ENCODE measurements at places on chromosomes 13 and 19. TPM values are rescaled to one million over a fixed set of nuclear protein-coding genes. Genes with fewer than 3 reads are reported as not detected.

DNA sequence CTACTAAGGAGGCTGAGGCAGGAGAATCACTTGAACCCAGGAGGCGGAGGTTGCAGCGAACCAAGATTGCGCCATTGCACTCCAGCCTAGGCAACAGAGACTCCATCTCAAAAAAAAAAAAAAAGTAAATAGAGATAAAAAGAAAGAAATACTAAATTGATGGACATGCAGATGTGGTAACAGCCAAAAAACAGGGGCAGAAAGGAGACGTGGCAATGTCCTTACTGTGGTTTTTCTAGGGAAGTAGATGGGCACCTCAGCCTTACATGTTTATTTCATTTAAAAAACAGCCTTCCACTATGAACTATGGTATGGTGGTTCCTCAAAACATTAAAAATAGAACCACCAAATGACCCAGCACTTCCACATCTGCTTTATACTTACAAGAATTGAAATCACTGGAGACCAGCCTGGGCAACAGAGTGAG is 6.5 kb upstream of the EIF3G start:
- DNase-seq: no peak

GRCh38 chr13:104764600-104764999 is 1698.4 kb upstream of the SLC10A2 start:
- no peak for DNase-seq

DNA sequence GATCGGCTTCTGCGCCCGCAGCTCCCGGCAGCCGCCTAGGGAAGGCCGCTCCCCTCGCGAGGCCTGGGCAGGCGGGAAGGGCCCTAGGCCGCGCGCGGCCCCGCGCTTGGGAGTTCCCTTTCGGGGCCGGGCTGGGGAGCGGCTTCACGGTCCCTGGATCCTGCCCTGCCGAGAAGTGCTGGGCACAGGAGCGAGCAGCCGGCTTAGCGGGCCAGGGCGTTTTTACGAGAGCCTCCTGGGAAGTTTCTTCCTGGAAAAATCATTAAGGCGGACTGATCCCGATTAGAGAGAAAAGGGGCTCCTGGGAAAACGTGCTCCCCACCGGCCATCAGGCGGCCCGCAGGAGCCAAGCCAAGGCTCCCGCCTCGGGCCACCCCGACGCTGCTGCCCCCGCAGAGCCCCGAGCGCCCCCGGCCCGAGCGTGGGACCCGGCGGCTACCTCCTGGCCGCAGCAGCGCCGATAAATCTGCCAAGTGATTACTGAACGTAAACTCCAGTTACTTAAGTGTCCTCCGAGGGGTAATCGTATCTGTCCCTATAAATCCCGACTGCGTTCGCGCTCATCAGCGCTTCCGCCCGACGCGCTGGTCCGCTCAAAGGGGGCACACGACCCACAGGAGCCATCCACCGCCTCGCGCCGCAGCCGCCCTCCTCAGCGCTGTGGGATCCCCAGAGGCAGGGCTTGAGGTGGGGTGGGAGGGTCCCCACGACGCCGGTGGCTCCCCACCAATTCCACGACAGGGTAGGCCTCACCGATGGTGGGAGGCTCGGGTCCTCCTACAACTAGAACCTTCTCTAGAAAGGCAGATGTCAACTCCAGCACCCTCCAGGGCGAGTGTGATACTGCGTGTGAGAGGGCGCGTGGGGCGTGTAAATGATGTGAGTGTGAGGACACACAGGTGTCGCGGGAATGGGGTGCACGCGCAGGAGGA is 2.8 kb downstream of the ZIC5 start:
- DNase-seq: no peak

Gene APOC4
- total RNA-seq: not detected

- DNase-seq: peak; percentile 65
Measured at GRCh38 chr19:40752257-40752781, 1.3 kb downstream of the SNRPA start.

DNA sequence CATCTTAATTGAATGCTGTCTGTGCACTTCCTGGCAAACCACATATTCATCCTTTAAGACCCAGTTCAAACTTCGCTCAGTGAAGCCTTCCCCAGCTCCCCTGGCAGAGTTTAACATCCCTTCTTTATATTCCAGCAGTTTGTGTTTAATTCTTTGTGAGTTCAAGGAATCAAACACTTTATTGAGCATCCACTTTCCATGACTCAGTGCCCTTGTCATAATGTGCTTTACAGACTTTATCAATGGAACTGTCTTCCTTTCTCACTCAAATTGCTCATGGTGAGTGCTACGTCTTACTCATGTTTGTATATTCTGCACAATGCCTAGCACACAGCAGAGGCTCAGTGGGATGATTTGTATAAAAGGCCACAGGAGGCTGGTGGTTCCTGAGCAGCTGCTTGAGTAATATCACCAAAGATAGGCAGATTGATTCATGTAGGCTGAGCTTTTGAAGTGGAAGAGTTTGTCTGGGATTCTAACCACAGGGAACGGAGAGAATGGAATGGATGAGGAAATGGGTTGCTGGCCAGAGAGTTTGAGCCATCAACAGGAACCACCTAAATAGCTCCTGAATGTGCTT is 44.2 kb downstream of the SERTM1 start:
- DNase-seq: no peak

GRCh38 chr19:32581705-32582179 is 752 bp downstream of the PDCD5 start:
- no peak for DNase-seq

DNA sequence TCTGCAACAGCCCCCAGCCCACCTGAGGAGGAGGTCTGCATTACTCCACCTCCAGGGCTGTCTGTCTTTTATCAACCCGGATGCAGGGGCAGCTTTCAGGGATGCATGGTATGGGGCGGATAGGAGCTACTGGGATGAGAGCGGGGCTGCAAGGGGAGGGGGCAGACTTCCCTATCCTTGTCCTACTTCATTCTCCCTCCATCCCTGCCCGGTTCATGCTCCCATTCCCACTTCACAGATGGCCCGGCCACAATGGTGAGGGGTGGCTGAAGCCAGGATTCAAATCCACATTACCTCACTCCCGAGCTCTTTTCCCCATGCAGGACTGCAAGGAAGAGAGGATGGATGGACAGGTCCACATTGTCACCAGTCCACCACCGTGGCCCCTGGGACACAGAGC is 40.5 kb upstream of the VSTM2B start:
- no peak for DNase-seq

Gene DCT
- 0.24 TPM for total RNA-seq

DNA sequence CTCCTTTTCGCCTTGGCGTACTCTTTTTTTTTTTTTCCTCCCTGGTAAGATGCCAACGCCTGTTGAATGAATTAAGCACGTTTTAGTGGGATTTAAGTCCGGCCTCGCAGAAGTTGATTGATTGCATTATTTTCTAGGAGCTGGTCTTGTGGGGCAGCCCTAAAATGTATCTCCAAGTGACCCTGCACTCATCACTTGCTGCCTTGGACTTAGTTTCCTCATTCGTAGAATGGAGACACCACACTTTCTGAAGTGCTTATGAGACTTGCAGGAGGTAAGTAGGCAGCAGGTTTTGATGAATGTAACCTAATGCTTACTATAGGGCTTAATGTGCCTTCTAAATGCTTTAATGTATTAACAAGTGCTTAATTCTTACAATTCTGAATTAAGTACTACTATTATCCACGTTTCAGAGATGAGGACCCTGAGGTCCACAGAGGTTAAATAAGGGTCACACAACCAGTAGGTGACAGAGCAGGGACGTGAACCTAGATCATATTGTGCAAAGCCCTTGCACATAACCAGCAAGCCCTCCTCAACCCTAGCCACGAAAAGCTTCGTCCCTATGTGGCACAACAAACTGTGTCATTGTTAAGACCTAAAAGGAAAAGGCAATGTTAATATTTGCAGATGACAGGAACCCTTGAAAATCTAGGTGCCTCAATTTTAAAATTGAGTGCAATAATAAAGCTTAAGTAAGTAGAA is 514 bp upstream of the ARGLU1 start:
- no peak for DNase-seq

DNA sequence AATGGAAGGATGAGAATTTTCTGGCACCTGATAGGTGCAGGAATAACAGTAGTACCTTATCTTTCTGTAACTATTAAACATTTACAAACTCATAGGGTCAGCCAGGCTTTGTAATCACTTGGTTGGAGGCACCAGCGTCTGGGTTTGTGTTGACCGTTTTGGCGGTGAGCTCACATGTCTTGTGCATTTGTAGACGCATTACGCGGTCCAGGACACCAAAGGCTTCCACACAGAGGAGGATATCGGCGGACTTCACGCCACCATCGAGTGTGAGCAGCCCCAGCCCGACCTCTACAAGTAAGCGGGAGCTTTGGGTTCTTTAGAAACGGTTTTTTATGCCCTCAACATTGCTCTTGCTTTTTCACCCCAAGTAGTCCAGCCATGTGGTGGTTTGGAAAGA is 129.3 kb downstream of the ATP11A start:
- DNase-seq: no peak

Gene CRB3
- 2.4 TPM for total RNA-seq

DNA sequence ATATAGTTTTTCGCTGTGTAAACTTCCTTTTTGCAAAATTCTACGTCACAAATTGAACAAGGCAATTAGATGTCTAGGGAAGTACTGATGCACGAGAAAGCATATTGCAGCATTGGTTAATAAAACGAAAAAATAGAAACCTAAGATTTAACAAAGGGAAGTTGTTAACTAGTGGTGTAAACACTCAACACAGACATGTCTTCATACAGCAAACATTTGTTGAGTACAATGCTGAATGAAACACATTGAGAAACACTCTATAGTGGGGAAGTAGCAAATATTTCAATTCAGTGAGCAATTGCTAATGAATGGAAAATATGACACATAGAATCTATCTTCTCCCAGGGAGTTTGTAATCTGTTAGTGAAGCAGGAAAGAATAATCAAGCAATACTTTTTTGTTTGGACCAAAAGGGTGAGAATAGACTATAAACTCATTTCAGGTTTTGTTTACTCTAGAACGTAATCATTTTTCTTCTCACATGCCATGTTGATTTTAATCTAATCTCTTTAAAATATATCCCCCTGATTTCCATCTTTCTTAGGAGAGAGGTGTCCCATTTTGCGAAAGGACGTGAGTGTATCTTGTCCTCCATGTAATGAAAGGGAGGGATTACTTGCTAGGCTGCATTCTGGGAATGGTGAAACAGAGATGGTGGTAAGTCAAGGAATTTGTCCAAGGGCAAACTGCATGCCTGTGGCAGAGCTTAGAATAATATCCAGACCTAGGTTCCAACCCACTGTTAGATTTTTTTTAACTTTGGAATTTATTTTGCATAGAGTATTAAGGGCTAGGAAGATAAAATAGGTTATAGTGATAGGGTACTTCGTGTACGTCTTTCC is 1.7 kb upstream of the ANKRD10 start:
- DNase-seq: no peak

GRCh38 chr19:15265214-15265849 is 33.1 kb upstream of the EPHX3 start:
- DNase-seq: no peak

DNA sequence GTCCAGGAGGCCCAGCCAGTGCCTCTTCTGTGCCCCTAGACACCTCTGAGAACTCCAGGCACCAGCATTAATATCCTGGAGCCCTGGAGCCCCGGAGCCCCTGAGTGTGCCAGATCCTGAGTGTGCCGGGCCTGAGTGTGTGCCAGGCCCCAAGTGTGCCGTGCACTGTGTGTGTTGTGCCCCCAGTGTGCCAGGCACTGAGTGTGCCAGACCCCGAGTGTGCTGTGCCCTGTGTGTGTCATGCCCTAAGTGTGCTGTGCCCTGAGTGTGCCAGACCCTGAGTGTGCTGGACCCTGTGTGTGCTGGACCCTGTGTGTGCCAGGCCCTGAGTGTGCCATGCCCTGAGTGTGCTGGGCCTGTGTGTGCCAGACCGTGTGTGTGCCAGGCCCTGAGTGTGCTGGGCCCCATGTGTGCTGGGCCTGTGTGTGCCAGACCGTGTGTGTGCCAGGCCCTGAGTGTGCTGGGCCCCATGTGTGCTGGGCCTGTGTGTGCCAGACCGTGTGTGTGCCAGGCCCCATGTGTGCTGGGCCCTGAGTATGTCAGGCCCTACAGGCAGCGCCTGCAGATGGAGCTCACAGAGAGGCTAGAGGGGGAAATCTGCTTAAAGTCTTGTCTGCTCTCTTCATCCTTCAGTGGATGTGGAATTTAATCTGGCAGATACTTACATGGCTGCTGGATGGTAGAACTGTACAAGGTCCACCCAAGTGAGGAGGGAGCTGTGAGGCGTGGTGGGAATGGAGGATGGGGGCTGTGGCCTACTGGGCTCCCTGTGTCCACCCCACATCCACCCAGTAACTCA is 53.9 kb downstream of the C13orf46 start:
- peak; percentile 4 for DNase-seq

DNA sequence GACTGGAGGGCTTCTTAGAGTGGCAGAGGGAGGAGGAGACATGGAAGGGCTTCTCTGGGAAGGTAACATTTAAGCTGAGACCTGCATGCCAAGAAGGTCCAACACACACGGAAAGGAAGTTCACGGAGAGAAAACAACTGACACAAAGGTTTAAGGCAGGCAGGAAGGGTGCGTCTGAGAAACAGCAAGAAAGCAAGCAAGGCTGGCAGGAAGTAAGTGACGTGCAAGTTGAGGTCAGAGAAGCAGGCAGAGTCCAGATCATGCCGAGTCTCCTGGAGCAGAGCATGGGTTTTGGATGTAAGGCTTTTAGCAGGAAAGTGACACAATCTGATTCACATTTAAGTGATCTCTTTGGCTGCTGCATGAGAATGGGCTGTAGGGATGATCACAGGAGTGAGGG is 60.5 kb downstream of the ATP7B start:
- DNase-seq: peak; percentile 47

Measured in activated CD4-positive, alpha-beta memory T cell treated with anti-CD3 and anti-CD28 coated beads for 36 hours (primary cell).